ENCODE measurements at places on chromosomes 16 and 17.

DNA sequence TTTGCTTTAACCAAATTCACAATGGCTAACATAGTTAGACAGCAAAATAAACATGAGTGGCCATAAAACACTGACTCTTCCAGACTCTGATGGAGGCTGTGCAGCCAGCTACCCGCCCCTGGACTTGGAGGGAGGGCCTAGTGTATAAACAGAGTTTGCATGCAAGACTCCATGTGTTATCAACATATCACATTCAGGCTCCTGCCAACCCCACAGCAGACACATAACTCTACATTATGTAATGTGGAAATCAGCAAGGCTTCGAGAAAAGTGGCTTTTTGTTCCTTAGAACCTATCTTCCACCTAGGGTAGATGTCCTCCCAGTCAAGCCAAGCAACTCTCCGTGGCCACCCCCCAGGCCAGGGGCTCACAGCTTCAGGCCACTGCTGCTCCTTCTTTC is 19.3 kb upstream of the SOX9 start:
- DNase-seq, result no peak

- no peak for DNase-seq
These were observed 9.6 kb downstream of the JPT2 start for GRCh38 chr16:1687427-1688316.

DNA sequence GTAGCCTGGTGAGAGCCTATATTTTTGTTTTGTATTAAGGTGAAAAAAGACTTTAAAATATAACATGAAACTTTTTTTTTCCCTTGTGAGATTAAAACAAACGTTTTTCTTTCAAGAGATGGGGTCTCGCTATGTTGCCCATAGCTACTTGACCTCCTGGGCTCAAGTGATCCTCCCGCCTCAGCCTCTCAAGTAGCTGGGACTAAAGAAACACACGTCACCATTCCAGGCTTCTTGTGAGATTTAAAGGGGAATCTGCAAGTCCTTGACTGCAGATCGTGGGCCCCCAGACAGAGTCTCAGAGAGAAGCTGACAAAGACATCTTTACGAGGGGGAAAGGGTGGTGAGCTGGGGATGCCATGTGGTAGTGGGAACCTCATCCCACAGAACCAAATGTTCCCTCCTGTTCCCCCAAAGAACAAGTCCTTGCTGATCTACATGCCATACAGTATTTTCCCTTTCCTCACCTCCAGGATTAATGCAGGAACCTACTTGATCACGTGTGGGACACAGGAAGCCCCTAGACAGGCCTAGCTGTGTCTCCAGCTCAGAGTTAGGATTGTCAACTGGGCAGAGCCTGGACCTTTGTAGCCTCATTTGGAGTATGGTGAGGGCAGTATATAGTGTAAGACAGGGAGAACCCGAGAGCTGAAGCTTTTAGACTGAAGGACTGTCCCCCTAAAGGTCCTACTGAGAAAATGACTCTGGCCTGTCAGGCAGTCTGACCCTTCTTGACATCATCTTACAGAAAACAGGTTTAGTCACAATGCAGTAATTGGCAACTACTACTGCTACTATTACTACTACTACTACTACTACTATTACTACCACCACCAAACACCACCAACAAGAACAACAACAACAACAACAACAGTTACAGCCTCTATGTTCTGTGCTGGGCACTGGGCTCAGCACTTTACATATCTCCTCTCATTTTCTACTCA is 4.1 kb downstream of the MAP3K14 start:
- DNase-seq, result no peak

DNA sequence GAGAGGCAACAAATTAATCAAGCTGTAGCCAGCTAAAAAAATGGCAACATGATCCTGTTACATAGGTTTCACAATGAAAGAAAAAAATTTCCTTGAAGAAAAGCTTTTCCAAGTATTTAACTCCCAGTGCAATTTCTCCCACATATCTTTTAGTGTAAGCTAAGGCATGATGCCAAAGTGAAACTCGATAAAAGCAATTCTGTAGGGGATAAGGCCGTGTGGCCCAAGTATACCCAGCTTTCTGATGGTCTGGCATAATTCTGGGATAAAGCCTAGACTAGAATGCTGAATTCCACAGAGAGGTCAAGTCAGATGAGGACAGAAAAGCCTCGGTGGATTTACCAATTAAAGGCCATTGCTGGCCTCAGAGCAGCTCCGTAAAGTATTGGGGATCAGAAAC is 36.2 kb downstream of the CTCF start:
- no peak for DNase-seq

Measured in stimulated activated CD8-positive, alpha-beta memory T cell treated with anti-CD3 and anti-CD28 coated beads, Interleukin-7, amount 100 ng/mL, for 24 hours (primary cell).